Chondrocyte (in vitro differentiated cells): ENCODE measurements at places on chromosomes 16 and 17. TPM values are rescaled to one million over a fixed set of nuclear protein-coding genes. Genes with fewer than 3 reads are reported as not detected.
A peak's percentile ranks its signal among the peaks of the same experiment; 100 is the strongest.

DNA sequence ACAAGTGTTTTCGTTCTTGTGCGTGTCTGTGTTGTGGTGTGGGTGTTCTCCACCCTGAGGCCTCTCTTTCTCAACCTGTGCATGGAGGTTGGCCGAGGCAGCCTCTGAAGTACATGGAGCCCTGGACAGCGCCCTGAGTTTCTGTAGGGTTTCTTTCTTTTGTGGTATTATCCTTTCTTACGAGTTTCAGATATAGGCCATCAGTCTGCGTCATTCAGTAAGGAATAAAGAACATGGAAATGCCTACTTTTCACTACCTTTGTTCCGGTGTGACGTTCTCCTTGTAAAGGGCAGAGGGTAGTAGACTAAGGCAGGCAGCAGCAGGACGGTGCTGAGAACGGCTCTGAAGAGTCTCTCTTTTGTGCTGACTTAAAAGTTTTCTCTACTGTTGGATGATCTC, 18.6 kb downstream of the RAB11FIP3 start:
- no peak for DNase-seq

DNA sequence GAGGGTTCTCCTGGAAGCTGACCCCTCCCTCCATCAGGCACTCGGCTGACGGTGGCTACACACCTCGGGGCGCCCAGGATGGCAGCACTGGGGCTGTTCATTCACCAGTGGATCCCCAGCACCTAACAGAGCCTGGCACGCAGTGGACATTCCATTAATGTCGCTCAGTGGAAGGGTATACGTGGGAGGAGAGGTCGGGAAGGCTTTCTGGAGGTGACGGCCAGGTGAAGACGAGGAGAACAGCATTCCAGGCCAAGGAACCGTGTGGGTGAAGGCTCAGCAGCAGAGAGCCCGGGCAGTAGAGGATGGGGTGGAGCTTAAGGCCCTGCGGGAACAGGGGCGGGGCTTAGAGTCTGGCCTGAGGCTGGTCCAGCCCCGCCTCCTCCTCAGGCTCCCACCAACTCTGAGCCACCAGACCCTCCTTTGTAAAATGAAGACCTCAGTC, 2.5 kb upstream of the HS3ST6 start:
- DNase-seq, result no peak

DNA sequence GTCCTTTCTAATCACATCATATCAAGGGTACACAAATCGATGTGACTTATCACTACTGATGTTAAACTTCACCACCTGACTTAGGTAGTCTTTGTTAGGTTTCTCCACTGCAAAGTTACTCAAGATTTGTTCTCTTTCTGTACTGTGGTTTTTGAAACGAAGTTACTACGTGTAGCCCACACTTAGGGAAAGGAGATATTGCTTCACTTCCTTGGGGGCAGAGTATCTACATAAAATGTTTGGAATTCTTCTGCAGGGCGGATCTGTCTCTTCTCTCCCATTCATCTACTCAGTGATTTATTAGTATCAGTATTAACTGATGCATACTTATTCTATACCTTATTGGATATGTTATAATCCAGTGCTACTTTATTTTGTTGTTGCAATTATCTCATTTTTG, 403.6 kb upstream of the MON1B start:
- no peak for DNase-seq

DNA sequence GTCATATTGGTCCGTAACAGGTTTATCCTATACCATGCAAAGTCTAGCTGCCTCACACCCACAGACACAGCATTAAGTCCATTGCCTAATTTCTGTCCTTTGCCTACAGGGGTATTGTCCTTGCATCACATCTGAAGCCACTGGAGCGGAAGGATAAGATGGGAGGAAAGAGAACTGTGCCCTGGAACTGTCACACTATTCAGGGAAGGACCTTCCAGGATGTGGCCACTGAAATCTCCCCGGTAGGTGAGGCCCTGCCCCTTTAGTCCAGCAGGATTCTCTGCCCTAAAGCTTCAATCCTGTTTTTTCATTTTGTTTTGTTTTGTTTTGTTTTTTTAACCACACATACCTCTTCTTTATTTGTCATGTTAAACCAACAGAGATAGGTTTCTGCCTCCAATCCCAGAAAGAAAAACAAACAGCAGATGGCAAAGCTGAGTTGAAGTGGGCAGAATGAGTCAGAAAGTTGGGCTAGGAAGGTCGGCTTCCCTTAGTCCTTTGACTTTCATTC, 2.2 kb upstream of the EFTUD2 start:
- no peak for DNase-seq

DNA sequence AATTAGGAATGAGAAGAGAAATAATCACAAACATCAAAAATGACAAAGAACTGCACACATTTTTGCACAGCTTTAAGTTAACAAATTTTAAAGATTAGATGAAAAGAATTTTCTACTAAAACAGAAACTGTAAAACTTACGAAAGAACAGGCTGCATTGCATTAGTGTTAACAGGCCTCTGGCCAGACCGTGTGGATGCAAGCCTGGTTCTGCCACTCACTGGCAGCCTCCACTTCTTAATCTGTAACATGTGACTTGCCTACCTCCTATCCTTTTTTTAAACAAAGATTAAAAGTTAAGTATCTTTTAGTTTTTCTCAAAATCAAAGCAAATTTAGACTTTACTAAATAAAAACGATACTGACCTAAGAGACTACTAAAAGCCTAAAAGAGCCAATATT, 37.5 kb downstream of the CREBBP start:
- DNase-seq, result no peak

DNA sequence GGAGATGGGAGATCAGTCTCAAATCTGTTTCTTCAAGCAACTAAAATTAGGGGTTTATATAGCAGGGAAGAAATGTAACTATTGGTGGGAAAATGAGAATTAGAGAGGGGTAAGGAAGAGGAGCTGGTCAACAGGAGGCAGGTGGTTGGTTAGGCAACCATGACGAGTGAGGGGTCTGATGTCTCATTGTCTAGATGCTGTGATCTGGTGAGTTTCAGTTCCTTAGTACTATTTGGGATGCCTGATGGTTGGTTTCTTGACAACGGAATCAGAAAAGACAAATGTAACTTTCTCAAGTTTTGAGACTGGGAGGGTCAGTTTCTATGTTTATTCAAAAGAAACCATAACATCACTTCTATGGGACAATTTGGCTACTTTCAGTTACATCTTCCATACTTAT, 415.3 kb upstream of the C16orf82 start:
- no peak for DNase-seq

DNA sequence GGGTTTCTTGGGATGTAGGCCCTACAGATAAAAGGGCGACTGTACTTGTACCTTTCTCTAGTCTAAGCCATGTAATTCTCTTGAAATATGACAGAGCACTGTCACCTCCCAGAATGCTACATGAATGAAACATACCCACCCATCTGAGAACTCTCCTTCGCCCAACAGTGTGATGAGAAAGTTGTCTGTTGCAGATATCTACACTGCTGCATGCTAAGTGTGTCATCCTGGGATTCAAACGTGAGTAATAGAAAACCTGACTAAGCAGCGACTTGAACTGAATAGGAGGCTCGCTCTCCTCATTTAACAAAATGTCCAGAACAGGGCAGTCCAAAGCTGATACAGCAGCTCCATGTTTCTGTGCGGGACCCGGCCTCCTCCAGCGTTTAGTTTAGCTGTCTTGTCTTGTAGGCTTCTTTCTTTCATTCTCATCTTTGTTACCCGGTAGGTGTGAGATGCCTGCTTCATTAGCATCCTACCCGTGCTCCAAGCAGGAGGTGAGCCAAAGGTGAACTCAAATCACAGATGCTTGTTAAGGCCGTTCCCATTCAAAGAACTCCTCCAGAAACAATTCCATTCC, 211.9 kb downstream of the PRKCA start:
- no peak for DNase-seq

- DNase-seq, result no peak
Observed at GRCh38 chr16:48542020-48542473, 67.9 kb downstream of the N4BP1 start.

DNA sequence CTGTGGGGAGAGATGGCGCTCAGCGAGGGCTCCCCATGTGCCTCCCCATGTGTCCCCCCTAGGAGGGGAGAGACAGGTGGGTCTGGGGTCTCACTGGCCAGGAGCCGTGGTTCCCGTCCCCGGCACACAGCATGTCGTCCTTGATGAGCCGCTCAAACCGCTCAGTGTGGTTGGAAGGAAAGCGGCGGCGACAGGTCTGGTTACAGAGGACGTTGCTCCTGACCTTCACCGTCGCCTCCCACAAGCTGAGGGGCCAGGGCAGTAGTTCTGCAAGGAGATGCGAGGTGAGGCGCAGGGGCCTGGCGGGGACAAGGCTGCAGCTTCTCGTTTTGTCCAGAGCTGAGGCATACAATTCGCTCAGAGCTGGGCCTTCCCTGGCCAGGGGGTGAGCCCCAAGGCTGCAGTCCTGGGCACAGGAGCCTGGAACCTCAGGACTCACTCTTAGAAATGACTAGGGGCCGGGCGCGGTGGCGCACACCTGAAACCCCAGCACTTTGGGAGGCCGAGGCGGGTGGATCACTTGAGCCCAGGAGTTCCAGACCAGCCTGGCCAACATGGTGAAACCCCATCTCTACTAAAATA, 22.8 kb upstream of the UBE2I start:
- no peak for DNase-seq

DNA sequence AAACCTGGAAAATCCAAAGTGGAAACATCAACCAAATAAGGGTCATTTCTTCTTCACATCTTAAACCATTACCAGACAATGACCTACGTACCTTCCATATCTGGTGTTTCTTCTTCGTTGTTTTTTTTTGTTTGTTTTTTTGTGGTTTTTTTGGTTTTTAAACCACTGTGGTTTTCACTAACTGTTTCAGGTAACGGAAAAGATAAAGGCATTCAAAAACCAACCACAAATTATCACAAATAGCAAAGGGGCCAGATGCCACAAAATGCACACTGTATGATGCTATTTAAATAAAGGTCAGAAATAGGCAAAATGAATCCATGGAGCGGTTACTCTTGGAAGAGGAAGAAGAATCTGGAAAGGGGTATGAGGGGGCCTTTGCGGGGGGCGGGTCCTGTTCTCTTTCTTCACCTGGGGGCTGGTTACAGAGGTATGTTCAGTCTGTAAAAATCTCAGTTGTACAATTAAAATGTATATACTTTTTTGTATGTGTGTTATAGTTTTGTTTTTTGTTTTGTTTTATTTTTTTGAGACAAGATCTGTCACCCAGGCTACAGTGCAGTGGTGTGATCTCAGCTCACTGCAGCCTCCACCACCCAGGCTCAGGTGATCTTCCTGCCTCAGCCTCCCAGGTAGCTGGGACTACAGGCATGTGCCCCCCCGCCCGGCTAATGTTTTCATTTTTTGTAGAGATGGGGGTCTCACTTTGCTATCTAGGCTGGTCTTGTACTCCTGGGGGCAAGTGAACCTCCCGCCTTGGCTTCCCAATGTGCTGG, 29.6 kb downstream of the LITAF start:
- no peak for DNase-seq

- DNase-seq, result no peak
Observed at GRCh38 chr16:7268182-7268581, 64.5 kb upstream of the RBFOX1 start.

DNA sequence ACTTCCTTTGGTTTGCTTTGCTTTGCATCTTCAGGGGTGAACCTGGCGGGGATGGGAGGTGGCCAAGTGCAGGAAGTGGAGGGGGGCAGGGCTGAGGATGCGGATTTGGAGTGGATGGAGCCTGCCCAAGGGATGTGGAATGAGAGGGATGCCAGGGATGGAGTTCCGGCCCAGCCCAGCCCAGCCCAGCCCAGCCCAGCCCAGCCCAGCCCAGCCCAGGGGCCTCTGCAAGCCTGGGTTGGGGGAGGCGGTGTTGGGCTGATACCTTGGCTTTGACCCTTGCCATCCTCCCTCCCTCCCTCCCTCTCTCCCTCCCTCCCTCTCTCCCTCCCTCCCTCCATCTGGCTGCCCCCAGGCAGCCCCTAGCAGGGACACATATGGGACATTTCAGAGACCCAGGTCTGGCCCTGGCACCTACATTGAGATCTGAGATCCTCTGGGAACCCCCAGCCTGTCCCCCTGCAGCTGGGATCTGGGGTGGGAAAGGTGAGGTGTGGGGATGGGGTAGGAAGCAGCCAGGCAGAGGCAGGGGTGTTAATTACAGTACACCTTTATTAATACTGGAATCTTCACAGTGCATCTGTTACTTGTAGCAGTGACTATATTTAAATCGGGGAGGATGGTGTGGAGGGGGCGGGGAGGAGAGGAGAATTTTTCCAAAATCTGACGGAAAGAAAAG, 14.5 kb downstream of the IL34 start:
- DNase-seq, result no peak

- DNase-seq, result no peak
Observed at GRCh38 chr17:2292100-2292499, 11.5 kb downstream of the SMG6 start.

DNA sequence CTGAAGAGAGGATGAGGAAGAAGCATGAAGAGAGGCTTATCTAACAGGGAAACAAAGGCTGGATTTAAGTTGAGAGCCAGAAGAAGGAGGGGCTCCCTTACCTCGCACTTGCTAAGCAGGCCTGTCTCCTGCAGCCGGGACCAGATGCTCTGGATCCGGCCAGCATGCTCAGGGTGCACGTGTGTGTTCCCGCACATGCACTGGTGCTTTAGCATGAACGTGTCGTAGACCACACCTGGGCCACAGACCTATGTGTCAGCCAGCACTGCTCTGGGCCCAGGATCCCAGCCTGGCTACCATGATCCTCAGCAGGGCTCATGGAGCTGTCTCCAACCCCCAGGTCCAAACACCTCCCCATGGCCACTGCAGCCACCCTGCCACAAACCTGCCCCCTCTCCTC, 14.4 kb downstream of the G6PC3 start:
- DNase-seq, result no peak

GRCh38 chr17:17971431-17972125, 622 bp downstream of the TOM1L2 start:
- peak; percentile 91 for DNase-seq

GRCh38 chr17:76032073-76032779, 5.1 kb upstream of the EVPL start:
- DNase-seq, result no peak

DNA sequence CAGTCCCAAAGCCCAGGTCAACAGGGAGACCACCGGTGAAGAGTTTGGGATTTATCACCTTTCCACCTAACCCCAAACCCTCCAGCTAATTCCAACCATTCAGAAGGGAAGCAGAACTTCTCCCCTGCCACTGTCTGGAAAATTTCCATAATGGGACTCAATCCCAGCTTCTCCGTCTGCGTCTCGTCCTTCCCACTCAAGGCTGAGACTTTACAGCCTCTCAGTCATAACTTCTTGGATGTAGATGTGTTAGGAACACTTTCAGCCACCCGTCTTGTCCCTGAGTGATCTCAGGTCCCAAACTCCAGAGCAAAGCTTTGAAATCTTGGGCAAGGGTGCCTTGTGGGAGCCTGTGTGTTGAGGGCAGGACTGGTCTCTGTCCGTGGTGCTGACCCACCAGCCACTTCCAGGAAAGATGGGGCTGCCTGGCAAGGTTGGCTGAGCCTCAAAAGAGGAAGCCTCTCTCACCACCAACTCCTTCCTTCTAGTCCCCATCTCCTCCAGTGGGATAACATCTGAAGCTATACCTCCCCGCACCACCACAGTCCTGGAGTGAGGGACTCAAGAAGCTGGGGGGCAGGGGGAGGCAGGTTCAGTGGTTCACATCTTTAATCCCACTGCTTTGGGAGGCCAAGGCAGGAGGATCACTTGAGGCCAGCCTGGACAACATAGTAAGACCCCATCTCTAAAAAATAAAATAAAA, 9.3 kb downstream of the GAS2L2 start:
- no peak for DNase-seq

Gene PSME3IP1
- 51.3 to 65.5 TPM (median 56.8 TPM) in 3 replicates for total RNA-seq

Gene CA4
- total RNA-seq, result not detected in 3 replicates

Gene MAP2K6
- total RNA-seq, result 0.75 to 6.1 TPM (median 0.90 TPM) in 3 replicates

Gene SOST
- total RNA-seq, result not detected in 3 replicates

Gene GNGT2
- not detected in 3 replicates for total RNA-seq

Gene SLFN14
- not detected in 3 replicates for total RNA-seq

Gene HLF
- total RNA-seq, result 0.18 to 0.47 TPM (median 0.27 TPM) in 3 replicates

Gene CA5A
- total RNA-seq, result not detected in 3 replicates

Gene CTRB2
- not detected in 3 replicates for total RNA-seq
